Stimulated activated CD8-positive, alpha-beta memory T cell treated with anti-CD3 and anti-CD28 coated beads, Interleukin-2, amount 100 ng/mL, for 1 hour (primary cell): ENCODE measurements at places on chromosomes 5 and 9.

DNA sequence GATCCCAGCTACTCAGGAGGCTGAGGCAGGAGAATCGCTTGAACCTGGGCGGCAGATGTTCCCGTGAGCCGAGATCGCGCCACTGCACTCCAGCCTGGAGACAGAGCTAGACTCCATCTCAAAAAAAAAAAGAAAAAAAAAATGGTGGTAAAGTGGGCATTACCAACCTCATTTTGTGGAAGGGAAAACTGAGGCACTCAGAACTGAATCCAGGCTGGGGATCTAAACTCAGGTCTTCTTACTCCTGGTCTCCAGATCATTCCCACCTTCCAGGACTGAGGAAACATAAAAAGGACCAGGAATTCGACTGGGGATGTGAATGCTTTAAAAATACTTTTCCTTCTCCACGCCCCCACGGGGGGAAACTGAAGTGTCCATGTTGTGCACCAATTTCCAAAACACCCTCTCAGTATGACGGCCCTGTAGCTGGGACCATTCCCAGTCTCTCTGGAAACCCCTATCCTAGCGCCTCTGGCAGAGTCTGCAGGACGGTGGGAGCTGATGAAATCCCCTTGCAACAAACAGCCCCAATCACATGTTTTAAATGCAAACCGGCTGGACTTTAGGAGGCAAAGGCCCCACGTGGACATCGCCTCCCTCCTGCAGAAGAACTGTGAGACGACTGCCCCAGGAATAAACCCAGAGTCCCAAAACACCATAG is 8.9 kb upstream of the AKNA start:
- no peak for DNase-seq

DNA sequence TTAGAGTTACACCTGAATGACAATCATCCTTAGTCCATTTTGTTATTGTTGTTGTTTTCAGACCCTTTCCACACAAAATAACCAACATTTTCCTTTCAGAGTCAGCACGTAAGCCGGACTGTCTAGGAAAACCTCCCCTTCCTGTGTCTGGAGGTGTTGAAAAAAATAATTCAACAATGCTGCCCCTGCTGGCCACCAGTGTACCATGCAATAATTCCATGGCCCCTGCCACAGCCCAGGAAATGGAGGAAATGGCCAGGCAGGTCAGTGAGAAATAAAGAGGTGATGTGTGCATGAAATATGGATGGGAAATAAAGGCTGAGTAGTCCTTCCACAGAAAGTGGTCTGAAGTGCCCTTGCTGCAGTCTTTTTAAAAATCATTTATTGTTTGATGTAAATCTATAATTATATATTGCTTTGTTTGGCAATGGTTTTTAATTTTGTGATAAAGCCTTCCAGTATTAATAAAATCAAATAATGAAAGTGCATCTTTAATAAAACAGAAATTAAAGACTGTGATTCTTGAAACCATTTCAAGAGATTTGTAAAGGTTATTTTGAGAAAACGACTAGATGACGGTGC is 152.8 kb upstream of the PAPPA start:
- DNase-seq, result no peak

DNA sequence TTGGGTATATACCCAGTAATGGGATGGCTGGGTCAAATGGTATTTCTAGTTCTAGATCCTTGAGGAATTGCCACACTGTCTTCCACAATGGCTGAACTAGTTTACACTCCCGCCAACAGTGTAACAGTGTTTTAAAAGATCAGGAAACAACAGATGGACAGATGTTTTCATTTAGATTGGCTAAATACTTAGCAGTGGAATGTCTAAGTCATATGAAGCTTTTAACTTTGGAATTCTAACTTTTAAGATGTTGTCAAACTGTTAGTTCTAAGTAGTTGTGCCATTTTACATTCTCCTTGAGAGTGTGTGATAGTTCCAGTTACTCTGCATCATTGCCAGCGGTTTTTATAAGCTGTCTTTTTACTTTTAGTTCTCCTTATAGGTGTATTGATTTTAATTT is 688.8 kb downstream of the SEMA5A start:
- no peak for DNase-seq

DNA sequence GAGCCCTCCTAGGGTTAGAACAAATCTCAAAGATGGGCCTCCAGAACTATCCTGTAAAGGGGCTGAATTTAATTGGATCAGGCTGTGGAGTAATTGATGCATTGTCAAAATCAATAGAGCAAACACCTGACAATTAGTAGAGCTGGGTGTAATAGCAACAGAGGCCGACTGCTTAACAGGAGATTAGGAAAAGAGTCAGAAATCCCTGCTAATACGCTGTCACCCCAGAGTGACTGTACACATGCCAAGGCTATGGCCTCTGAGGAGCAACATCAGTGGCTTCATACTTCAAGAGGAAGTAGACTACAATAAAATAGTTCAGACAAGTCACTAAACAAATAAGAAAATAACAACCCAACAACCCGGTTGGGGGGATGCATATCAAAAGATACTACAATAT is 18.7 kb upstream of the GRPEL2 start:
- DNase-seq, result no peak

DNA sequence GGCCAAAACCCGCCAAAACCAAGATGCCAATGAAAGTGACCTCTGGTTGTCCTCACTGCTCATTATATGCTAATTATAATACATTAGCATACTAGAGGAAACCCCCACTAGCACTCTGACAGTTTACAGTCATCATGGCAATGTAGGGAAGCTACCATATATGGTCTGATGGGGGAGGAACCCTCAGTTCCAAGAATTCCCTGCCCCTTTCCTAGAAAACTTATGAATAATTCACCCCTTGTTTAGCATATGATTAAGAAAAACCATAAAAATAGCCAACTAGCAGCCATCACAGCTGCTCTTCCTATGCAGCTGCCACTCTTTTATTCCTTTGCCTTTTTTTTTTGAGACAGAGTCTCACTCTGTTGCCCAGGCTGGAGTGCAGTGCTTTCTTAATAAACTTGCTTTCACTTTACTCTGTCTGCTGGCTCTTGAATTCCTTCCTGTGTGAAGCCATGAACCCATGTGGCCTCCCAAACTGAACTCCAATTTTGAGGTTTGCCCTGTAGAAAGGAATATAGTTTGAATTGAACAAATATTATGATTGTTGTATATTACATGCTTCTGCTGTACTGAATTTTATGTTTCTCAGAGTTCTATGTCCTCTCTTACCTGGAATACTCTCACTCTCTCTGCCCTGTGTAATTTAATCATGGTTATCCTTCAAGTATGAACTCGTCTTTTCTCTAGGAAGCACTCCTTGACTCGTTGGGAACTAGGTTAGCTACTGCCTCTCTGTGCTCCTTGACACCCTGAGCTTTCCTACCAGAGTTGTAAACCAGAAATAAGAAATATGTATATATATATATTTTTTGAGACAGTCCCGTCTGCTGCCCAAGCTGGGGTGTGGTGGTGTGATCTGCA is 59.8 kb downstream of the KIAA1958 start:
- no peak for DNase-seq

GRCh38 chr5:116418016-116418415 is 156.6 kb downstream of the SEMA6A start:
- DNase-seq, result no peak

DNA sequence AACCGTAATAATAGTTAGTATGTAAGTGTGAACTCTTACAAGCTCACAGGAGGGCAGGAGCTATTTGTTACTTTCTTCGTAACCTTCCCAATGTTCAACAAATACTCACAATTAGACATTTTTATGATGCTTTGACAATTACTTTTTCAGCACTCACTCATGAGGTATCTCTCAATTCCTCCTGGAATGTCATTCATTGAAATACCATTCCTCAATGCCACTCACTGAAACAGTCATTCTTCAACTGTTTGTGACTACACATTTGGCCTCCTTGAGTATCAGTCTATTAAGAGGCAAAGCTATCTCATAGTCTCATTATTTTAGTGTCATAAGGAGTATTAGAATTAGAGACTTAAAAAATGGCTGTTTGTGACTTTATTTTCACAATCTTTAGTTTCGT is 734.1 kb upstream of the DMAC1 start:
- DNase-seq, result no peak

DNA sequence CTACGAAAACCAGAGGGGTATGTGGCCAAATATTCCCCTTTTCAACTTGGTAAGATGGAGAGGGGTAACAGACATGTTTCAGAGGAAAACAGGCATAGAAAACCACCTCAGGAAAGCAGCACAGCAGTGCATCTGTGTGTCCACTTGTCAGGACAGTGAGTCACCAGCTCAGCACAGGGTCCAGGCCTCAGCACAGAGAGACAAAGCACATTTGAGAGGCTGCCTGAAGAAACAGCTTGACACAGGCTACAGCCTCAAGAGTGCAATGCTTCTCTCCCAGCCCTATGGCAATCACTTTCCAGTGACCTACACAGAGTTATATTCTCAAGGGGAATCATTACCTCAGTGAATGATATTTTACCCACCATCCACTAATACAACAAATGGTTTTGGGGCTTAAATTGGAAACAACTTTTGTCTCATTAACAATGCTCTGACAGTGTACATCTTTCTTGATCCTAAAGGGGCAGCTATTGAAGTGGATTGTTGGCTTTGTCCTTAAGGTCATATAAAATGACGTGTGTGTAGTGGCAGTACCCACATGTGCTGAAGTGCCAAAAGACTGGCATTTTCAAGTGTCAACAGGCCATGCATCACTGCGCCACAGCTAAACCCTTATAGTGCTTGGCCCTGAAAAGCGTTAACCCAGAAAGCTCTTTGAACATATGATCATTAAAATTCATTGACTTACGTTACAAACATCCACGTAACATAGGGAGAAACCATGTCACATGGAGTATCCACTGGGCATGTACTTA is 46.4 kb downstream of the ERMP1 start:
- DNase-seq, result no peak

DNA sequence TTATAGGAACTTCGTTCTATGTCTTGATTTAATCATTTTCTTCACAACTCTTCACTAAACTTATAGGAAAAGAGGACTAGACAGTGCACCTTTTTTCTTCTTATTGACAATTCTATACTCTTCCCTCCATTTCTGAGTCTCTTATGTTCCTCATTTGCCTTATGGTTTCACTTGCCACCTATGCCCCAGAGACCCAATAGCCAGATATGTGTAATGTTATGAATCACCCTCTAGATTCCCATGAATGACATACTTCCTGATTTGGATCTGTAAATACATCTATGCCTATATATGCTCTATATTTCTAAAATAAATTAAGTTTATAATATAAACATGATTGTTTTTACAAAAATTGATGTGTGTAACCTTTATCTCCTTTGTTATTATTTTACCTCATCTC is 514.1 kb upstream of the MEF2C start:
- DNase-seq, result no peak

GRCh38 chr5:72245951-72246532 is 74.0 kb downstream of the MRPS27 start:
- DNase-seq, result no peak

- DNase-seq, result no peak
These were observed 68.1 kb downstream of the INVS start for GRCh38 chr9:100167176-100167575.

GRCh38 chr9:100428871-100429654 is 2.1 kb downstream of the MSANTD3 start:
- no peak for DNase-seq

GRCh38 chr9:134691695-134692572 is 50.3 kb downstream of the COL5A1 start:
- DNase-seq, result no peak

DNA sequence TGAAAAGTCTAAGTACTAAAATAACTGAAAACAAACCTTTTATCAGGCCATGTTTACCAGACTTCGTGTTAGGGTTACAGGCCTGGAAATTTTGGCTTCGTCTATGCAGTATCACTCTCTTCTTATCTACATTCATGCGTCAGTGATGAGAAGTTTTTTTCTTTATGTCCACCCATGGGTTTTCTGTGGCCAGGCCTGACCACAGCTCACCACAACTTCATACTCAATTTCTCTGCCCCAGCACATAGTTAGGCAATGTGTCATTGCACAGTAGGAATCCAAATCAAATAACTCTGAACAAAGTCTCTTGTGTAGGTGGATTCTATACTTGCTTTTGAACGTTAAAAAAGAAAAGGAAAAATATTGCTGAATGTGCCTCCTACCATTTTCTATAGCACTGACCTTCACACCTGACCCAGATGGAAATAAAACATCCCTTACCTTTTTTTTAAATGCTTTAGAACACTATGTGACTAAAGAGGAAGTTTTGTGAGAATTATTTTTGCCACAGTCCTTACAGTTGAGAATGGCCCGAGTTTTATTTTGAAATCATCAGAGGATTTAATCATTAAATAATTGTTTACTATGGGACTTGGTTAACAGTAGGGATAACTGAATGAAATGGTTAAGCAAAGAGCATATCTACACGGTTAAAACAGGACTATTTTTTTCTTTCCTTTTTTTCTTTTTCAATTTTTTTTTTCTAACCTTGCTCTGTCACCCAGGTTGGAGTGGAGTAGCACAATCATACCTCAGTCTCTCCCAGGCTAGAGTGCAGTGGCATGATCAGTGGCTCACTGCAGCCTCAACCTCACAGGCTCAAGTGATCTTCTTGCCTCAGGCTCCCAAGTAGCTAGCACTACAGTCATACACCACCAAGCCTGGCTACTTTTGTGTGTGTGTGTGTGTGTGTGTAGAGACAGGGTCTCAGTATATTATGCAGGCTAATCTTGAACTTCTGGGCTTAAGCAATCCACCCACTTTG is 1247.0 kb upstream of the ACO1 start:
- no peak for DNase-seq

GRCh38 chr9:93461821-93462220 is 8.4 kb upstream of the FAM120AOS start:
- no peak for DNase-seq

DNA sequence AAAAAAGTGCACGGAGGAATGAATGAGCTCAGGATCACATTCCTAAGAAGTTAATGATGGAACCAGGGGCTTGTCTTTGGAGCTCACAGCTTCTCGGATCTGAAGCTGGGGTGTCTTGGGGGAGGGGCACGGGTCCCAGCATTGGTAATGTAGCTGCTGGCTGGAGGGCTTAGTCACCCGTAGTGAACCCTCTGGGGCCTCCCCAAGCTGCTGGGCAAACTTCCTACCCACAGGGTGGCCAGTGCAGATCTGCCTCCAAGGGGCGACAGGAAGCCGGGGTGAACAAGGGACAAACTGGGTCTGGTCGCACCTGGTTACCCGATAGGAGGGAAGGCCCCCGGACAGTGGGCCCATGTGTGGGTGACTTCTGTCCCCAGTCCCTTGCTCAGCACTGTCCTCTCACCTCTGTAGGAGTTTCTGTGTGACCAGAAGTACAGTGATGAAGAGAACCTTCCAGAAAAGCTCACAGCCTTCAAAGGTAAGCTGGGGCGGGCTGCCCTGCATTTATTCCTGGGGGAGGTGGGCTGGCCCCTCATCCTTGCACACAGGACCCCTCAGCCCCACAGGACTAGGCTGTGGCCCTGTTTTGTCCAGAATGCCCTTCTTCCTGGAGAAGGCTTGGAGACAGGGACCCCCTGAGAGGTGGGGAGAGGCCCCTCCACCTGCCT is 14.1 kb upstream of the NUP214 start:
- no peak for DNase-seq

- no peak for DNase-seq
These were observed 197.8 kb downstream of the PCSK1 start for GRCh38 chr5:96235008-96235910.

- no peak for DNase-seq
These were observed 16.6 kb upstream of the TGFBI start for GRCh38 chr5:136012041-136012804.
